CD4-positive, alpha-beta T cell treated with Interleukin-21 for 1 hour (primary cell): ENCODE measurements at places on chromosomes 2 and 18.

DNA sequence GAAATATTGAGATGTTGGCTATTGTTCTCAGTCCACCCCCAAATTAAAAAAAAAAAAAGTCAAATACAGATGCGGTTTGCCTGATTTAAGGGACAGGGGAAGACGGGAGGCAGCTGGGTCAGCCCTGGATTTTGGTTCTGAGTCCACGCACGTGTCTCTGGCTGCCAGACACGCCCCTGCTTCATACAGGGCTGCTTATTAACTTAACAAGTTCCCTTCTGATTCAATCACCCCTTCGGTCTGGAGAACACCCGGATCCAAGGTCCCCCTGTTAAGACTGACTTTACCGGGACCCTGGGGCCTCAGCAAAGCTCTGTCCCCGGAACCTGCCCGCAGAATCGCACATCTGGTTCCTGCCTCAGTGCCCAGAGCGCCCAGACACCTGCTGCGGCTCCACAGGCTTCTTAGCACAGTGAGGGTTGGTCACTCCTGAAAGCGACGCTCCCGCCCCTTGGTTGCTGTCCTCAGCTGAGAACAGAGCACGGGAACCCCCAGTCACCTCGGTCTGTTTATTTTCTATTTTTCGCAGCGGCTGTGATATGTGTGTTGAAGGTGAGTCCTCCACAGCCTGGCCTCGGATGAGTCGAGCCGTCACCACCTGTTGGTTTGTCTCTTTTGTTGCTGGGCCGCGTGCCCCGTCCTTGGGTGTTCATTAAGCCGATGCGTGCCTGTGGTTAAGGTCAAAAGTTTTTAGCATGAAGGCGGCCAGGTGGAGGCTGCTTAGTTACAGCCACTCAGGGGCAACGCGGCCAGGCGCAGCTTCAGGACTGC, 57.2 kb downstream of the RTP5 start:
- DNase-seq: no peak

GRCh38 chr18:77762014-77762413, 512.4 kb downstream of the GALR1 start:
- DNase-seq: no peak

- peak; percentile 49 for DNase-seq
These were observed 2.0 kb downstream of the SP9 start for GRCh38 chr2:174336501-174337336.

DNA sequence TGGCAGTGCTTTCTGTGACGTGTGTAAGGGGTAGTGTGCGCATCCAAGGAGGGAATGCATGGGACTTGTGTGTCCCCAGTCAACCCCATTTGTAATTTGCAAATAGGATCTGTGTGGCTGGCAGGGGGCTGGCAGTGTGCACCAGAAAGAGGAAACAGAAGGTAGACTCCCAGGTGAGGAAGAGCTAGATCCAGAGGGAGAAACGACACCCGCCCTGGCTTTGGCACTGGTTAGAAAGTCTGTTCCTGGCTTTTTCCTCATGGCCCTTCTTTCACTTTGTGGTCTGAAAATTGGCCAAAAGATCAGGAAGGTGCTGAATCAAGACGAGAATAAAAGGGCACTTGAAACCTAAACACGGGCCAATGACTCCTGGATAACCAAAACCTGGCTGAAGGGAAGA, 33.3 kb downstream of the PRKCE start:
- DNase-seq: no peak

- DNase-seq: peak; percentile 59
These were observed 42.9 kb downstream of the HDLBP start for GRCh38 chr2:241272303-241273209.

- no peak for DNase-seq
These were observed 17.5 kb downstream of the SLC4A3 start for GRCh38 chr2:219644801-219645480.

GRCh38 chr18:26642440-26643348, 94.3 kb upstream of the KCTD1 start:
- DNase-seq: no peak

GRCh38 chr2:119596638-119597037, 52.4 kb downstream of the CFAP221 start:
- no peak for DNase-seq

GRCh38 chr2:54310961-54311360, 54.9 kb upstream of the TSPYL6 start:
- DNase-seq: no peak

DNA sequence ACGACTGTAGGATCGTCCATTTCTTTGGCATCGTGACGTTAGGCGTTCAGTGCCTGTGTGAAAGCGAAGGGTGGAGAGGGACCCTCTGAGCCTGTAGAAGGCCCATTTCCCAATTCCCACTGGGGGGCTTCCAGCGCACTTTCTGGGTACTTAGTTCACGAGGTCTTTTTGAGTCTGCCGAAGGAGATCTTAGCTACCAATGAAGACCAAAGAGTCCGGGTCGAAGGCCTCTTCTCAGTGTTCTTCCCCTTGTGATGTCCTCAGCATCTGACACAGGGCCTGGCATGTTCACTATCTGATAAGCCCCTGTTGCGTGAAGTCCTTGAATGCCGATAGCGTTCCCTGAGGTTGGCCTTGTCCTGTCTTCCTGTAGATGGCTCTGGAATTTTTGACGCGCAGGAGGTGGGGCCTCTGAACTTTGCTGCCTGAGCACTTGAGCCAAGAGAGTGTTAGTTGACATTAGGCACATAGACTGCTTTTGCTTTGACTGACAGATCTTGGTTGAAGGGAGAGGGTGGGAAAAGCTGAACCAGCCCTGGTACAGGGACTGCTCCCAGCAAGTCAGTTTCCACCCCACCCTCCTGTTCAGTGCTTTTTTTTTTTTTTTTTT, 52.8 kb downstream of the LDLRAD4 start:
- no peak for DNase-seq

DNA sequence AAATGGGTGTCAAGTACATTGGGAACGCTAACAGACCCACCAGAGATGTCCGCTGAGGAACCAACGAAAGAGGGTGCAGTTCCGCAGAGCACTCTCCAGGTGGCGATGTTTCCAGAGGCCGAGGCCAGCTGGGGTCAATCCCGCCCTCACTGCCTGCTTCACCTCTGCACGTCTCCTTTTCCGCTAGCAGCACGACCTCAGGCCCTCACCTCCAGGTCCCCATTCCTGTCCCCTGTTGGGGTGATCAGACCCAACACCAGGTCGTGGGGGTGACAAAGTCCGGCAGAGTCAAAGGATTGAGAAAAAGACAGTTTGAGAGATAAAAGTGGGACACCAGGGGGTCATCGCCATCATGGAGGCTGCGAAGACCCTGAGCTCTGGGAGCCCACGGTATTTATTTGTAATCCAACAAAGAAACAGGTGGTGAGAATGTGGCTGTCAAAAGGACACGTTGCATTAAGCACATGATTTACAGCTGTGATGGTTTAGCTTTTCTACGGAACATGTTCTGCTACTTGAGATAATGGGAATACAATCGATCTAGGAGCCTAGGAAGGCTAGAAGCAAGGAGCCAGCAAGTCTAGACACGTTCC, 27.3 kb downstream of the ZAP70 start:
- peak; percentile 53 for DNase-seq

DNA sequence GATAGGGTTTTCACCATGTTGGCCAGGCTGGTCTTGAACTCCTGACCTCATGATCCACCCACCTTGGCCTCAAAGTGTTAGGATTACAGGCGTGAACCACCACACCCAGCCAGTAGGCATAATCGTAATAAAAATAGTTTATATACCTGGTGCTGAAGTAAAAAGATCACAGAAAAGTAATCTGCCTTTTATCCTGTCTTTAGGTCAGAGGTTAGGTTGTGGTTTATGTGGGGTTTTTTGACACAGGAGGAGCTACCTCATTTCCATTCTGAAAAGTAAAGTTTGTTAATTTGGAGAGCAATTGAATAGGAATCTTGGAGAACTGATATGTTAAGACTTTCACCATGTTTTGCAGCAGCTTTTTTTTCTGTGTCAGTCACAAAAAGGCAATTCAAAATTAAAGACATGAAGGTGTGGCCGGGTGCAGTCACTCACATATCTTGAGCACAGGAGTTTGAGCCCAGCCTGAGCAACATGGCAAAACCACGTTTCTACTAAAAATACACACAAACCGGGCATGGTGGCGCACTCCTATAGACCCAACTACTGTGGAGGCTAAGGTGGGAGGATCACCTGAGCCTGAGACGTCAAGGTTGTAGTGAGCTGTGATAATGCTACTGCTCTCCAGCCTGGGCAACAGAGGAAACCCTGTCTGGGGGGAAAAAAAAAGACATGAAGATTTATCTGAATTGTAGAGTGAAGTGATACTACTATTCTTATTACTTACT, 31.5 kb downstream of the CCNT2 start:
- DNase-seq: no peak

DNA sequence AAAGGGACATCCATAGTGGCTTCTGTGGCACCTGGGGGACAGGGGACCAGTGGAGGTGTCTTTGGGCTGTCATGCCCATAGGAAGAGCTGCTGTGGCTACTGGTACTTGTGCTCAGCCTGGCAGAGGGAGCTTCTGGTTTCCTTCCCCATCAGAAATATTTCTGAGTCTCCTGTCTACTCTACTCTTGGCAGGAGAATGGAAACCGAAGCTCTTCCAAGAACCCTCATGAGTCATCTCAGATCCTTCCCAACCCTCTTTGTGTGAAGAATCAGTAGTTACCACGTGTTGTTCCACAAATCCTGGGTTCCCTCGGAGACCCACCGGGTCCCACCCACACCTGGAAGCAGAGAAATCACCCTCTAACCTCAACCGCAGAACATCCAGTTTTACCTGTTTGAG, 234.9 kb downstream of the FHOD3 start:
- no peak for DNase-seq

- no peak for DNase-seq
These were observed 114.6 kb upstream of the CDCA7 start for GRCh38 chr2:173240083-173240482.

- DNase-seq: no peak
These were observed 136.9 kb downstream of the CYP26B1 start for GRCh38 chr2:72010647-72011369.

DNA sequence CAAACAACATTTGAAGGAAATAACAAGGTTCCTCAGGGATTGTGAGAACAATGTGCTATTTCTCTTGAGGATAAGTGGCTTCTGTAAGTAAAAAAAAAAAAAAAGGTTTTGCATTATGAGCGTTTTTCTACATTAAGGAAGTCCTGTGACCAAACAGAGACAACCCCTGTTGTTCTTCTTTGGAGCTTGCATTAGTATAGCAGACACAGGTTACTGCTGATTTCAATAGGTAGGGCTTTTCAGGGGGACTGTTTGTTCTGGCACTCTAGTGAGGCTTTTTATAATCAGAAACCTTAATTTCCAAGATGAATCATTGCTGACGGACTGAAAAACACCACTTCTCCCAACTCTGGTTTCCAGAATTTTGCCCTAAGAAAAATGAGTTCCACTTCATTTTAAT, 8.2 kb downstream of the DPP10 start:
- no peak for DNase-seq

GRCh38 chr2:41204315-41204714, 752.4 kb upstream of the SLC8A1 start:
- no peak for DNase-seq

- no peak for DNase-seq
These were observed 195.0 kb downstream of the BCL11A start for GRCh38 chr2:60358476-60358875.

DNA sequence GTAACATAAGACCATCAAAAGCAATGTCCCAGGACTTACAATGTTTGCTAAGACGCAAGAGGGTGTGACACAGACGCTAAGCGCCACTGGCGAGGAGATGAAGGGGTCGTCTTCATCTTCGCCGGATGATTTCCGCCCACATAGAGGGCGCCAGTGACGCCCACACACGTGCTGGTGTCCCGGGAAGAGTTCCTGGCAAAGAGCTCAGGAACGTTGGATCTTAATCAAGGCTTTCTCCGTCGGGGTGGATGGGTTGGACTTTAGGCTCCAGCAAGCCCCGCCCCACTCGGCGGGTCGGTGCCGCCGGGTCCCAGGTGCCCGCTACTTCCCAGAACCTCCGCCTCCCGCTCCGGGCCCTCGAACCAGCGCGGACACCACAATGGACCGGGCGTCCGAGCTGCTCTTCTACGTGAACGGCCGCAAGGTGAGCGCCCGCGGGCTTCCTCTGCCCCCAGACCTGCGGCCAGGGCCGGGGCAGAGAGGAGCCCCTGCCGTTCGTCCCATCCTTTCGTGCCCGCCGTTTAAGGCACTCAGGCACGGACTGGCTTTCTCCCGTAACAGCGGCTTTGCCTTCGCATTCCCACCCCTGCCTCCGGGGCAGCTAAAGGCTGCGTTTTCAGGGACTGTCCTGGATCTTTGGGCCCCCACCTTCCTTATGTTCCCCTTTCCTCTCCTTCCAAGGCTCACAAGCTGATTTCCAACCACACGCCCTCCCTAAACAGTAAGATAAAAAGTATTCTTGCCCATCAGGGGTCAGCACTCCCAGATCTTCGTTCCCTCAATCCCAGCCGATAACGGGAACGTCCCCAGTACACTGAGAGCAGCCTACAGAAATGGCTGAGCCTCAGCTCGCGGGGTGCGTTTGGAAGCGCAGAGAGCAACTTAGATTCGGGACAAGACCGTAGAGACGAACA, at the start of gene AOX1:
Gene AOX1, plus strand, starts transcription at position 285 of the 914 bp plus-strand sequence. Its CDS starts 95 bp downstream, at position 380.
- DNase-seq: peak; percentile 2

DNA sequence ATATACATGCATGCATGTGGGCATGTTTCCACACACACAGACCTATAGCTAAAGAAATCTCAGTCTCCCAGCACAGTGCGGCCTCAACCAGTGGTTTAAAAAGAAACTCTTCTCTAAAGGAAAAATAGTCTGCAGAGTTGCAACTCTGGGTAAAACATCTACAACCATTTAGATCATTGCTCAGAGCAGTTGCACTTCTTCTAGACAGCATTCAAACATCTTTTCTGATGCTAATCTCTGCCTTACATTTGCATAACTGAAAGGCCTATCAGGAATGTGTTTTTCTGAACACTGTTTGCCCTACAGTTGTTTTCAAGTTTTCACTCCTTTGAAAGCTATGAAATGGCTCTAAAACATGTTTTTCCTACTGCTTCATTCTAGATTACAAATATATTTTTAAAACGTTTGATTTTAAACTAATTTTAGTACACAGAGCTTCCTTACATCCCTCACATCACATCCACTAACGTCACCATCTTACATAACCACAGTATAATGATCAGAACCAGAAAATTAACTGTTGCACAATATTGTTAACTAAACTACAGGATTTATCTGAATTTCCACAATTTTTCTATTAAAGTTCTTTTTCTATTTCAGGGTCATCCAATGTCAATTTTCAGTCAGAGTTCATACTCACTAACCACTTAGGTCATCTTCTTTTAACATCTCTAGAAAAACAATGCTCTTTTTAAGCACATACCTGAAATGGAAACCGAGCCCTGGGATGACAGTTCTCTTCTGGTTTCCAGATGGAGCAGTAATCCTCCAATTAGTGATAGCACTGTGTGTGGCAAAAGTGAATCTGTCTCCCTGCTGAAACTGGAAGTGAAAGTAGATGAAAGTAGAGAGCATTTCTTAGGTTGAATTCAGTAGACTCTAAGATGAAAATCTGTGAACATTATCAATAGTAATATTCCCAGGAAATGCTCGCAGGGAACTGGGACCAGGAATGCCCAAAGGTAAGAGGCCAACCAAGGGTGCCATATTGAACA, 501.6 kb upstream of the GCFC2 start:
- no peak for DNase-seq
